CD8-positive, alpha-beta memory T cell (primary cell): ENCODE measurements at places on chromosomes 6 and 20. TPM values are rescaled to one million over a fixed set of nuclear protein-coding genes. Genes with fewer than 3 reads are reported as not detected.

The ADTRP gene
- total RNA-seq: 3.2 TPM

The LAMP5 gene
- not detected for total RNA-seq

The TSHZ2 gene
- 1.6 TPM for total RNA-seq

The LAMA2 gene
- total RNA-seq: 0.96 TPM
